ENCODE measurements at places on chromosomes 11 and 22.

GRCh38 chr11:119486691-119487259, 63.8 kb upstream of the THY1 start:
- no peaks in the 10 kb centered on the region for H3K4me1 ChIP-seq
- H3K27ac ChIP-seq = no peak overlapping the region
- H3K36me3 ChIP-seq = no peaks in the 10 kb centered on the region
- H3K27me3 ChIP-seq = no peaks in the 10 kb centered on the region

- H3K4me1 ChIP-seq = peaks cover 23% of the 10 kb centered on the region
- H3K27me3 ChIP-seq = no peaks in the 10 kb centered on the region
Measured at GRCh38 chr11:34647532-34647931, 26.6 kb downstream of the EHF start.

GRCh38 chr11:96082002-96082899, 158.3 kb upstream of the MTMR2 start:
- H3K27me3 ChIP-seq = no peaks in the 10 kb centered on the region
- H3K36me3 ChIP-seq = no peaks in the 10 kb centered on the region
- no peak overlapping the region for H3K27ac ChIP-seq
- no peak overlapping the region for H3K4me3 ChIP-seq

DNA sequence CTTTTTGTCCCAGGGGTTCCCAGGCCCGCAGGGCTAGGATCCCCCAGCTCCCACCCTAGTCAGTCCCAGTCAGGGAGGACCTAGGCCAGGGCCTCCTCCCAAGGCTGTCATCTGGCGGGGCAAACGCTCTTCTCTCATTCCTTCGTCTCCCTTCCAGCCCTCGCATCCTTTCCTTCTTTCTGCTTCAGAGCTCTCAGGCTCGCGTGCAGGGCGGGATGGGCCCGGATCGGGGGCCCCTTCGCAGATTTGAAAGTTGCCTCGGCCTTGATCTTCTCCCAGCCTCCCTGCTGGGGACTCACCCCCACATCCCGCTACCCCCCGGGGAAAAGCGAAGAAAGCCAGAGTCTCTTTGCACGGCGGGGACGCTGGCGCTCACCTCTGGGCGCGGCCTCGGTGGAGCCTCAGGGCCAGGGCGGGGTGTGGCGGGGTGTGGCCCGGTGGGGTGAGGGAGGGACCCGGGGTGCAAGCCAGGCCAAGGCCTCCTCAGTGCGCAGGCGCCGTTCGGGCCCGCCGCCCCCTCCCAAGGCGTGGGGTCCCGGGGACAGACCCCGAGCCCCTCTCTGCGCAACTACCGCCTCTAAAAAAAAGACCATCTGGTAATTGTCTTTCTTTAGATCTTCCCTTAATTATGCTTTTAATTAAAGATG, 14.8 kb upstream of the PAX6 start:
- H3K4me1 ChIP-seq = no peaks in the 10 kb centered on the region
- H3K27ac ChIP-seq = no peak overlapping the region
- no peak for DNase-seq

GRCh38 chr11:58592760-58593472, 14.1 kb downstream of the ZFP91 start:
- DNase-seq = no peak
- no peaks in the 10 kb centered on the region for H3K36me3 ChIP-seq
- H3K27ac ChIP-seq = no peak overlapping the region
- H3K4me3 ChIP-seq = no peak overlapping the region
- no peaks in the 10 kb centered on the region for H3K27me3 ChIP-seq

DNA sequence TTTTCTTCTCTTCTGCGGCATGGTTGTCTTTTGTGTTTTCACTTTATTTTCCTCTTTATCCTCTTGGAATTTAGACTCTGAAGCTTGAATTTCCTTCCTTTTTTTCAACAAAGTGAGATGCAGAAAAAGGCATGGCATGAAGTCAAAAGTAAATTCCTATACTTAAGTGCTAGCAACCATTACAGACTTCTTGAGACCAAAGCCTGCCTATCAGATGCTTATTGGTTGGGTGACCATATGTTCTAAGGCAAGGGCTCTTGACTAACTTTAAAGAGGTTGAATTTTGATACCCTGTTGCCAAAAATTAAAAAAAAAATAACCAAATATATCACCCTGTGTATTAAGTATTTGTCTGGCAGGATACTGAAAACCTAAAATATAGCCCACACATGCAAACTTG, 237.4 kb downstream of the TMEM135 start:
- no peaks in the 10 kb centered on the region for H3K36me3 ChIP-seq
- no peak overlapping the region for H3K27ac ChIP-seq
- no peak overlapping the region for H3K4me3 ChIP-seq
- no peaks in the 10 kb centered on the region for H3K27me3 ChIP-seq

DNA sequence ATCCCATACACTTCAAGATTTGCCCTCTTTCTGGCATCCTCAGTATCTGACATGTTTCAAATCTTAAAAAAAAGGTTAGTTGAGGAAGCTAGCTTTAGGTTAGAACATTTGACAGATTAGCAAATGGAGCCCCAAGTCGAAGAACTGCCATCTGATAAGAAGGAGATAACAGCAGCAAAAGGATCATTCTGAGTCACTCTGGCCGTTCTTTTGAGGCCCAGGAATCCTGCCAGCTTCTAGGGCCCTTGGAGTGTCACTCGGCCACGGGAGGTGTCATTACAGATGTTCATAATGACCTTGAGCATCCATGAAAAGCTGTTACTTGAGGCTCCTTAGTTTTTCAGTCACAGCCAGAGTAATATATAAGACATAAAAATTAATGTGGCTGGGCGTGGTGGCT, 132.1 kb upstream of the RASSF10 start:
- H3K27ac ChIP-seq = no peak overlapping the region
- H3K4me3 ChIP-seq = no peak overlapping the region
- no peaks in the 10 kb centered on the region for H3K36me3 ChIP-seq
- DNase-seq = no peak
- no peaks in the 10 kb centered on the region for H3K4me1 ChIP-seq

DNA sequence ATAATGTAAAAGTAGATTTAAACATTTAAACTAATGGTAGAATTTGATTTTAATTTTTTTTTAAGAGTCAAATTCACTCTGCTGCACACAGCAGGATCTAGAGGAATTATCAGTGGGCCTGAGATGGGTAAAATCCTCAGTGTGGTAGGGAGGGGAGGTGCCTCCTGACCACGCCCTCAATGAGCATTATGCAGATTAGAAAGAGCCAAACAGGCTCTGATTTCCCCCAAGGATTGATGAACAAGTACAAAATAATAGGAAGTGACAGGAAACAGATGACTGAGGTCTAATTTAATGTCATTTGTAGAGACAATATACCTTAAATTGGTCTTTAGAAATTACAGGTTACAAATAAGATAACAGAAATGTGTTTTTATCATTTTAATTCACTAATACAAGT, 155.2 kb downstream of the DCDC1 start:
- H3K4me3 ChIP-seq = no peak overlapping the region
- no peaks in the 10 kb centered on the region for H3K27me3 ChIP-seq
- H3K27ac ChIP-seq = no peak overlapping the region

DNA sequence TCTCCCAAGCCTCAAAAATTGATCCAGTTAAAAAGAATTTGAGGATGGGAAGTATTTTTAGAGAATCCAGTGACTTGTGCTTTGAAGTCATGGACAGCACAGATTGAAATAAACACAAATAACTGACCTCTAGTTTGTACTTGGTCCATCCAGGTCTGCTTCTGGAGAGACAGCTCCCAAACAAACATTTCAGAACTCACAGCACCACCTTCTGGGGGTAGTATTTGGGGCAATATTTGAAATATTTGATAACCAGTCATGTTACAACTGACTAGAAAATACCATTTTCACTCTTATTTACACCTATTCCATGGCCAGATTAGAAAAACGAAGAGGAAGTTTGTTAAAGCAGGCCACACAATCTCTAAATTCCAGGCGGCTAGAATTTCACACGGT, 56.2 kb downstream of the CTSC start:
- H3K4me1 ChIP-seq = no peaks in the 10 kb centered on the region
- no peaks in the 10 kb centered on the region for H3K36me3 ChIP-seq
- no peak for DNase-seq
- H3K4me3 ChIP-seq = no peak overlapping the region
- H3K27me3 ChIP-seq = no peaks in the 10 kb centered on the region

- H3K4me1 ChIP-seq = no peaks in the 10 kb centered on the region
- no peaks in the 10 kb centered on the region for H3K36me3 ChIP-seq
- H3K27me3 ChIP-seq = no peaks in the 10 kb centered on the region
- H3K27ac ChIP-seq = no peak overlapping the region
- DNase-seq = no peak
- H3K4me3 ChIP-seq = no peak overlapping the region
Measured at GRCh38 chr11:14932447-14932846, 39.7 kb downstream of the CALCA start.

GRCh38 chr11:114354076-114354475, 46.2 kb downstream of the C11orf71 start:
- H3K4me3 ChIP-seq = no peak overlapping the region
- no peaks in the 10 kb centered on the region for H3K36me3 ChIP-seq
- no peaks in the 10 kb centered on the region for H3K4me1 ChIP-seq
- H3K27me3 ChIP-seq = no peaks in the 10 kb centered on the region
- no peak for DNase-seq

DNA sequence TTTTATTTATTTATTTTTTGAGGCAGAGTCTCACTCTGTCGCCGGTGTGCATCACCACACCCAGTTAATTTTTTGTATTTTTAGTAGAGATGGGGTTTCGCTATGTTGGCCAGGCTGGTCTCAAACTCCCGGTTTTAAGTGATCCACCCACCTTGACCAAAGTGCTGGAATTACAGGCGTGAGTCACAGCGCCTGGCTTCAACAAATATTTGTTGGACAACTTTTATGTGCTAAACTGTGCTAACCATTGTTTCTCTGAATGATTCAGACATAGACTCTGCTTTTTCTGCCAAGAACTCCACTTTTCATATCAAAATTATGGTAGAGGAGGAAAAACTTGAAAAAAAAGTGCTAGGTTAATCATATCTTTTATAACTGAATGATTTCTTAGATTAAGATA, 36.3 kb downstream of the MMP7 start:
- H3K27ac ChIP-seq = no peak overlapping the region
- no peaks in the 10 kb centered on the region for H3K36me3 ChIP-seq
- no peak for DNase-seq
- H3K4me3 ChIP-seq = no peak overlapping the region
- H3K27me3 ChIP-seq = no peaks in the 10 kb centered on the region

DNA sequence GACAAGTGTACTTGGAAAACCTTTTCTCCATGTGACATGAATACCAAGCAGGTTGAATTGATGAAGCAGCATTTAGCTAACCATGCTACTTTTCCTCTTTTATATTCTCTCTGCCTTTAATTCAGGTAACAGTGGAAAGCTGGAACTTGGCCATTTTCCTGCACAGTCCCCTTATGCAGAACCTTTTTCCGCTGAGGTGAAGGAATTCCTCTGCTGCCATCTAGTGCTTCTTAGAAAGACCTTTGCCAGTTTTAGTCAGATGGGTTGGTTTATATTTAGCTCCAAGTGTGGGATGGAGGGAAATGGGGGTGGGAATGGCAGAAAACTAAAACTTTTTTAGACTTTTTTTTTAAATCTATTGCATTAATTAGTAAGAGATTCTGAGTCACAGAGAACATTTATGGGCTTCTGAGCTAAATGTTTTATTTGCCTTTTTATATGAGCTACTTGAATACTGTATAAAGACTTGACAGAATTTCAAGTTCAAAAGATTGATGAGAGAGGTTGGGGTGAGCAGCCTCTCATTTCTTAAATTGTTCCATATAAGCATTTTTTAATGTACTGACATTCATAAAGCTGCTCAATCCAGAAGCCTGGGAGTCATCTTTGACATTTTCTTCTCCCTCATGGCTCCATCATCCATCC, 153.9 kb upstream of the ZC3H12C start:
- no peaks in the 10 kb centered on the region for H3K36me3 ChIP-seq
- H3K27ac ChIP-seq = no peak overlapping the region
- no peaks in the 10 kb centered on the region for H3K27me3 ChIP-seq
- DNase-seq = no peak

GRCh38 chr11:133040289-133040900, 491.9 kb downstream of the OPCML start:
- H3K4me1 ChIP-seq = no peaks in the 10 kb centered on the region
- no peak overlapping the region for H3K27ac ChIP-seq
- no peak for DNase-seq
- no peaks in the 10 kb centered on the region for H3K27me3 ChIP-seq

DNA sequence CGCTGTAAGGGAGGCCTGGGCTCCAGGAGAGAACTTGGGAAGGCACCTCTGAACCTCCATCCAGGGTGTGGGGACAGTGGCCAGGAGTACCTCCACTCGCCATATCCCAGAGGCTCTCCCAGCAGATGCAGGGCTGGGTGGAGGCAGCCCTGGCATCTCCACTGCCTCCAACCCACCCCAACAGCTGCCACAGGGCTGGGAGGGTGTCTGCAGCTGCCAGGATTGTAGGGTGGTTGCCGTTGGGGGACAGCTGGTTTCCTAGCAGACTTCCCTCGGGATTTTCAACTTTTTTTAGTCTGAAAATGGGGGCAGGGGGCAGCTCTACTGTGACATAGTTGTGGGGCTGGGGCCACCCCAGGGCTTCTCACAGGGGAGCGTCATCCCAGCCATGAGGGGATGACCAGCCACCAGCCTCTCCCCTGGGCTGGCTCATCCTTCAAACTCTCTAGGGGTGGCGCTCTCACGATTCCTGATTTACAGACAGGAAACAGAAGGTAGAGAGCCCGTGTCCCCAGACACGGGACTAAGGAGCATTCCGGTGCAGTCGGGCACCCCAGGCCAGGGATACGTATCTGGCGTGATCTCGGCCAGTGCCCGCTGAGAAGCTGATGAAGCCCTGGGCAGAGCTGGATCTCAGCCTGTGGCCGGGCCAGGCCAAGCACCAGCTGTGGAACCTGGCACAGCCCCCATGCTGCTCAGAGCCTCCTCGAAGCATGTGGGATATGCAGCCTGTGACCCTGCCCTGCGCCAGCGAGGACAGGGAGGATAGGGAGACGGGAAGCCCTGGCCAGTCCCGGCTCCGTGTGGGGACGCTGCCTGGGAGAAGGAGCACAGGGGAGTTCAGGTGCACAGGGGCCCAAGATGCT, 9.9 kb downstream of the PRR5 start:
- no peaks in the 10 kb centered on the region for H3K27me3 ChIP-seq
- no peaks in the 10 kb centered on the region for H3K36me3 ChIP-seq
- peaks cover 4% of the 10 kb centered on the region for H3K4me1 ChIP-seq
- no peak overlapping the region for H3K4me3 ChIP-seq
- H3K27ac ChIP-seq = no peak overlapping the region

- no peak within 1 kb of the TSS for H3K27ac ChIP-seq
- peaks cover 37% of the 10 kb centered on the region for H3K27me3 ChIP-seq
- no peak for DNase-seq
- no peaks in the 10 kb centered on the region for H3K36me3 ChIP-seq
Measured at GRCh38 chr11:64291262-64291751, at the start of gene KCNK4. Gene KCNK4 (plus strand): TSS chr11:64291302. CDS start chr11:64293019, 1,717 bp downstream.

- H3K36me3 ChIP-seq = no peaks in the 10 kb centered on the region
- H3K4me3 ChIP-seq = no peak overlapping the region
- no peak overlapping the region for H3K27ac ChIP-seq
- H3K4me1 ChIP-seq = no peaks in the 10 kb centered on the region
Measured at GRCh38 chr22:30705710-30706651, 11.3 kb downstream of the OSBP2 start.

- no peak overlapping the region for H3K27ac ChIP-seq
- H3K4me3 ChIP-seq = no peak overlapping the region
- no peaks in the 10 kb centered on the region for H3K27me3 ChIP-seq
- no peak for DNase-seq
- H3K4me1 ChIP-seq = no peaks in the 10 kb centered on the region
Measured at GRCh38 chr11:44380009-44380313, 70.0 kb upstream of the ALX4 start.

- H3K27ac ChIP-seq = no peak overlapping the region
- no peak overlapping the region for H3K4me3 ChIP-seq
- H3K36me3 ChIP-seq = no peaks in the 10 kb centered on the region
- no peak for DNase-seq
- no peaks in the 10 kb centered on the region for H3K27me3 ChIP-seq
Measured at GRCh38 chr11:131653260-131653659, 282.8 kb downstream of the NTM start.

GRCh38 chr22:43275545-43276317, 67.4 kb downstream of the SCUBE1 start:
- no peaks in the 10 kb centered on the region for H3K36me3 ChIP-seq
- H3K27ac ChIP-seq = no peak overlapping the region
- no peaks in the 10 kb centered on the region for H3K27me3 ChIP-seq
- H3K4me1 ChIP-seq = no peaks in the 10 kb centered on the region
- no peak for DNase-seq
